ENCODE measurements at places on chromosomes 5 and 9. TPM values are rescaled to one million over a fixed set of nuclear protein-coding genes. Genes with fewer than 3 reads are reported as not detected.

DNA sequence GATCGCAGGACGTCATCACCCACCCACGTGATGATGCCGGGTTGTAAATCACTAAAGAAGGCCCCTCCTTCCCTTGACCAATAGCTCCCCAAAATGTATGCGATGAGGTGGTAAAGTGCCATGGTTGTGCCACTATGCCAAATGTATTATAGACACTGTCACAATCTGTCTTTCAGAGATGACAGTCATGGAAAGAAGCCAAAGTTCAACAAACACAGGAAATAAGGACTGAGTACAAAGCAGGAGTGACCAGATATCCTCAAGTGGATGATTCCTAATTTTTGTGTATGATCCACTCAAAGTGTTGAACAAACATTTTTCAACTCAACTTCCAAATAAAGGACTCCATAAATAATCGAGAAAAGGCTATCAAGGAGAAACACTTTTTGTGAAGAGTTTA lies 12.5 kb downstream of the GLIS3 start:
- no peak for DNase-seq

DNA sequence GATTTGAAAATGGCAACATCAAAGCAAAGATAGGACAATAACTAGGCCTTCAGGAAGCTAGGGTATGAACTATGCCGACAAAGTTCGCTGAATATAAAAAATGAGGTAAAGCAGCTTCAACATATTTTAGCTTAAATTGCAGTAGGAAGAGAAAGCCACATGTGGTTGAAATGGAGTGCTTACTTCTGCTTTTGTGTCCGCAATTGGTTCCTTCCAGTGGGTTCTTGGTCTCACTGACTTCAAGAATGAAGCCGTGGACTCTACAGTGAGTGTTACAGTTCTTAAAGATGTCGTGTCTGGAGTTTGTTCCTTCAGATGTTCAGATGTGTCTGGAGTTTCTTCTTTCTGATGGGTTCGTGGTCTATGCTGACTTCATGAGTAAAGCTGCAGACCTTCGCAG lies 95.2 kb downstream of the APTX start:
- DNase-seq, result no peak

DNA sequence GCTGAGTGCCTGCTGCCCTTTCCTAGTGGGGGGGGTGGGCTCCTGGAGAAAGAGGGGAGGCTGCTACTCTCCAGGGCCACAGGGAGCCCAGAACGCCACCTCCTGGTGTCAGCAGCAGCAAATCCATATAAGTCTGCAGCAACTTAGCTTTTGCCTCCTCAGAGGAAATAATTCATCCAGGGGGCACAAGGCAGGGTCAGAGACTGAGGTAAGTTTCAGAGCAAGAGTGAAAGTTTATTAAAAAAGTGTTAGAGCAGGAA lies 4.0 kb upstream of the CLPTM1L start:
- DNase-seq, result no peak

DNA sequence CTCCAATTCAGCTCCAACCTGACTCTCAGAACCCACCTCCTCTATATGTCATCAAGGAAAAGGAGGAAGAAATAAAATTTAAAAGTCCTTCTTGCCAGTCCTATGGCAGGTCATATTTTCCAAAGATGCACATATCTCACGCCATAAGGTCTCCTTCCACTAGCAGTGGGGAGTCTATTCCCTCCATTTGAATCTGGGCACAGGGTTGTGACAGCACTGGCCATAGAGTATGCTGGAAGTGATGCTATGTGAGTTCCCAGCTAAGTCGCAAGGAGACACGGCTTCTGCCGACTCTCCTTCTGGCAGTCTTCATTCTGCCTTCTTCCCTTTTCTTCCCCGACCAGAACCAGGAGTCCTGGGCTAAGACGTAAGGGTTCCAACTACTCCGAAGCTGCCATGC lies 883.9 kb upstream of the DMAC1 start:
- no peak for DNase-seq

GRCh38 chr5:133930061-133930812 lies 38.2 kb downstream of the C5orf15 start:
- peak; percentile 88 for DNase-seq

DNA sequence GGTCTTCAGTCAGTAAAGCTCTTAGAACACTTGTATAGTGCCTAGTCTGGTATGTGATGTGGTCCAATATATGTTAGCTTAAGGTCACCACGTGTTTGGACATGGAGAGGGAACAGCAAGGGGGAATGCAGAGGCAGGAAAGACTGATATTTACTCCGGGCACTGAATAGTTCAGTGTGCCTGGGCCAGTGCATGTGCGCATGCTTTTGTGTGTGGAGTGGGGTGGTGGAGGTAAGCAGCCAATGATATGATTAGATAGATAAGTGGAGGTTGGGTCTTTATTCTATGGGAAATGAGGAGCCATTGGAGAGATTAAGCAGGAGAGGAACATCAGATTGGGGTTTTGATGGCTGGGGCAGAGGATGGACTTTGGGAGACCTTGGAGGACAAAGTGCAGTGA lies 14.0 kb downstream of the OR13J1 start:
- DNase-seq, result no peak

GRCh38 chr5:89864941-89865340 lies 544.6 kb downstream of the CETN3 start:
- DNase-seq, result no peak

DNA sequence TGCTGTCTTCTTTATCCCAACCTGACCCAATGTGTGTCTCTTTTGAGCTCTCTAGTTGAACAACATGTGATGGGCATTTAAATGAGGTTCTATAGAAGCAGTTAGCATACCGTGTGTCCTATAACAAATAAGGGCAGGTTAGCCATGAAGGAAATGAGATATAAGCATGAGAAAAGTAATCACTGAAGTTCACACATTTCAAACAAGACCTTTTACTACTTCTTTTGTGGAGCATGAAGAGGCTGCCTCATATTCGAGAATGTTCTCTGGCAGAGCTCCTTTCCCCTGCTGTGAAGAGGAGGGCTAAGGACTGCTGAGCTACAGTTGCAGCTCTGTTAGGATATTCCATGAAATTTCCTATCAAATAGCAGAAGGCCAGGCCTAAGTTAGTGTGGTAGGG lies 15.2 kb upstream of the SNCAIP start:
- no peak for DNase-seq

GRCh38 chr9:138052635-138053320 lies 175.2 kb downstream of the CACNA1B start:
- DNase-seq, result peak; percentile 3

DNA sequence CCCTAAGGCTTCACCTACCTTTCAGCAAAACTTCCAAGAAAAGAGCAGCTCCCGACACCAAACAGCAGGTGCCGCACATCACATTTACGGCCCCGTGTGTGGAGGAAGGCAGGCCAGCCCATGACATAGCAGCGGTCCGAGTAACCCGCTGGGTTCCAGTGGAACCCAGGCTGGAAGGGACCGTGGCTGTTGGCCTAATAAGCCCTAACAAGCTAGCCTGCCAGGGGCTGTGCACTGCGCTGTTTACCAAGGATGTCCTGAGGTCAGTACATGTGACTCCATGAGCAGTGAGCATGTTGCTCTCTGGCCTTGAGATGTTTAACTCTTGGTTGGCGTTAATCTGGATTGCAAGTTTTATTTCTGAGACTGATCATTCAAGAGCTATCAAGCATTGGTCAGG lies 131.5 kb downstream of the FSTL4 start:
- no peak for DNase-seq

DNA sequence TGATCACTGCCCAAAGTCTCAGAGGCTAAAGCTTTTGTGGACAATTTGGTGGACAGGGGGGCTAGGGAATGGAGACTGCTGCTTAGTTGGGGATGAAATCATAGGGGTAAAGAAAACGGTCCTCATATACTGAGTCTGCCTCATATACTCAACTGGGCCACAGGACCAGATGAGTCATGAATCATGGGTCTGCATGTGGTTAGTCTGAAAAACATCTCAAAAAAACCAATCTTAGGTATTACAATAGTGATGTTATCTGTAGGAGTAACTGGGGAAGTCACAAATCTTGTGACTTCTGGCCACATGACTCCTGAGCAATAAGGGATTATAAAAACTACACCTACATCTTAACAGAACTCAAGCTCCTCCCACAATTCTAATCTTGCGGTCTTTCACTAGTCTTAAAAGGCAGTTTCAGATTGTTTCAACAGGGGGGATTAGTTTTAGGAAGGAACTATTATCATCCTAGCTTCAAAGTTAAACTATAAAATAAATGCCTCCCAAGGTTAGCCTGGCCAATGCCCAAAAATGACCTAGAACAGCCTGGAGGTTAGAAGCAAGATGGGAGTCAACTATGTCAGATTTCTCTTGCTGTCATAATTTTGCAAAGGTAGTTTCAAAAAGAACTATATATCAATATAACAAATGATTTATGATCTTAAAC lies 17.5 kb downstream of the TMEM161B start:
- DNase-seq, result peak; percentile 43

Gene PCDHGA8
- not detected for total RNA-seq

Gene IL3
- 23.1 TPM for total RNA-seq

Gene PCDHGB4
- total RNA-seq, result not detected

Gene PCDHGA10
- total RNA-seq, result 0.07 TPM

Gene EIF4E1B
- total RNA-seq, result not detected

Gene WDR38
- not detected for total RNA-seq

Gene LTC4S
- total RNA-seq, result 1.1 TPM

Gene SEMA6A
- not detected for total RNA-seq

Gene IL9
- total RNA-seq, result 136 TPM

Gene ASS1
- total RNA-seq, result 6.3 TPM
